Suppressor macrophage (primary cell): ENCODE measurements at places on chromosomes 2 and 18.
A peak's percentile ranks its signal among the peaks of the same experiment; 100 is the strongest.

DNA sequence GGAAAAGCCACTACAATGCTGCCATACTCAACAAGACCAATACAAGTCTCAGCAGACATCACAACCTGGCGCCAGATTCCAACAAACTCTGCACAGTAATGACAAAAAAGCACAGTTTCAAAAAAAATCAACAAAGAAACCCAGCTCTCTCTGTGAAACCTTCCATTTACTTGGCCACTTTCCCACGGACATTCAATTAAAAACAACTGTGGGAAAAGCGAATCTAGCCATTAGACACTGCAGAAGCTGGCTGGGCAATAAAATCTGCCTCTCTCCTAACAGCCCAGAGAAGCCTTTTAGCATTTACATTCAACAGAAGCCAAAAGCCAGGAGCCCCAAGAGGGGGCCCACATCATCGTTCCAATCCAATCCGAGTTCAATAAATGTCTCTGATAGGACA is 128.9 kb downstream of the HDAC4 start:
- DNase-seq = no peak

GRCh38 chr2:159755788-159756187 is 42.2 kb downstream of the CD302 start:
- DNase-seq = no peak

DNA sequence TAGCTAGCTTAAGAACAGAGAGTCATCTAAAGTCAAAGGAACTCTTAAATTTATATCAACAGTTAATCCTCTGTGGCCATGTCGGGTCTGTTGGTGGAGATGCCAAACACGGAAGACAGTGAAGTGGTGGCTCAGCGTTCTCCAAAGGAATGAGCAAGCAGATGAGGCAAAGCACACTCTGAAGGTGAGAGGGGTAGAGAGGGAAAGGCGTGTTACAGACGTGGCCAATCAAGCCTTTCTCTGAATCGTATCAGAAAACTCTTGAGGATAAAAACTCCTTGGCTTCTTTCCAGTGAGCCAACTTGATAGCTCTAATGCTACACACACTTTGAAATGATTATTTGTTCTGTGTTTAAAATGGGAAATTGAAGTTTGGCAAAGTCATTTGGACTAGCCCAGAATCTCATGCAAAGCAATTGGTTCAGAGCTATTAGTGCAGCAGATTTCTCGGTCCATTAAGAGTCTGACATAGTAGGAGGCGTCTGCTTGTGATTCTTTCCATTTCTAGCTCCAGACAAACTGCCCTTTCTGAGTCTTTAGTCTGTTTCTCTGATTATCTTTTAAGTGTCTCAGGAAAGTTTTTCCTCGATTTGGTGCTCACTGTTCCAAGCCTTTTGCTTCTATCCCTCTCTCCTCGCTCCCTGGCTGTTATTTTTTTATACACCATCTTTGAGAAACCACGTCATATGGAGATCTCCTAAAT is 57.5 kb upstream of the CPO start:
- DNase-seq = no peak

DNA sequence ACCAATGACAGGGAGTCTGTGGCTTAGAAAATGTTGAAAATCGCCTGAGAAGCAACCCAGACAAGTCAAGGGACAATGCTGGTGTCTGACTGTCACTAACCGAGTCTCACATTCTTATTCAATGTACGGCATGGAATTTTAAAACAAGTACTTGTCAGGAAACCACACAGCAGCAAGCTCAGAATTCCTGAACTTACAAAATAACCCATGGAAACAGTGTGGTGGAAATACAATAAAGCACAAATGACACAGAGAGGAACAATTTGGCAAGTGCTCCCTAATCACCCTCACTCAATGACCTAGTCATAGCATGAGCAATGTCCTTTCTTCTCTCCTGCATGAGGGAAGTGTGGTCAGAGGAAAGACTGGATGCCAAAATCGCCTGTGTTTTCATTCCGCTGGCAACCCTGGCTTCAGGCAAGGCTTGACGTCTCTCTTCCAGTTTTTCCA is 154.0 kb downstream of the SATB2 start:
- no peak for DNase-seq

DNA sequence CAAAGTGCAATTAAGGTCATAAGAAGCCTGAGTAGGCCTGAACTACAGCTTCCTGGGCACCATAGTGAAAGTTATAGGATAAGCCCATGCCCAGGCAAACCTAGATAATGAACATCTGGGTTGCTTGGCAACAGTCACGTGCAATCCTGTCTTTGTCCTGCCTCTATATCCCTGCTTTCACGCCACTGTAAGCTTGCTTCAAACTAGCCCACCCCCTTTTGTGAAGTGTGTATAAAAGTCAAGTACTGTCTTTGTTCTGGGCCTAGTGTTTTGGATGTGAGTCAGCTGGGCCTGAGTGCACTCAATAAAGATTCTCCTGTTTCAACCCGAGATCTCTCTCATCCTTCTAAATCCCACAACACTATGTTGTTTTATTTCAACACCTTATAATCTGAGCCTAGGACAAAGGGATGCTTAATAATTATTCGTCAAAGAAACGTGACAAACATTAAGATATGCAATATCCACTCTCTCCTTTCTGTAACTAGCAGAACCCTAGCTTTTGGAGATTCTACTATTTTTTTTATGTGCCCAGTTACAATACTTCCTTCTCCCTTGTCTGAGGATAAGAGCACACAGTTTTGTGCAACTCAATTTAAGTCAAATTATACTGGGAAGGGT is 927.8 kb downstream of the SUCLG1 start:
- DNase-seq = no peak

GRCh38 chr2:232328516-232329460 is 49.8 kb upstream of the ALPP start:
- no peak for DNase-seq

DNA sequence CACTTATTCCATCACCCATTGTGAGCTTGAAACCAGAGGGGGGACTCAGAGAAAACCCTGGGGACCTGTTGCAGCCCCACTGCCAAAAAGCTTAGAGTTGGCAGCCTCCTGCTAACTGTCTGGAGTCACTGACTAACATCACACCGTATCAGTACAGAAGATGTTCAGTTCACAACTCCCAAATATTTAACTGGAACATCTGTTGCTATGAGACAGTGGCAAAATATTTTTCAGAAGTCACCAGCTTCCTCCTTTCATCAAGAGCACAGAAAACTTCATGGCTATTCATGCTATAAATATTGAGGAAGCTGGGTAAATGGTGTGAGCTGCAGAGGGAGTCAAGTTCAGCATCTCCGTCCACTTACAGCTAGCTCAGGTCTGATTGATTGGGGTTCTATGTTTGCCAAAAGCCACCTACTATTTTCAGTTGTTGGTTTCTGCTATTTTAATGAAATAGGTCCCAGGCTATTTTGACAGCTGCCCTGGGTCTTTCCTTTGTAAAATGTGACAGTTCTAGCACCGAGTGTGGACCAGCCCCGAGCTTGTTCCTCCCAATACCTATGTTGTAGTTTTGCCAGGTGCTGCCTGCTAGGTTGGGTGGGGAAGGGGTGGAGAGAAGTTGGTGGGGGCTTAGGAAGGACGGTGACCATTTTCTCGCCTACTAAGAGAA is 9.8 kb downstream of the TUBB6 start:
- peak; percentile 48 for DNase-seq

- no peak for DNase-seq
Observed at GRCh38 chr2:182973441-182974352, 64.6 kb downstream of the NCKAP1 start.

DNA sequence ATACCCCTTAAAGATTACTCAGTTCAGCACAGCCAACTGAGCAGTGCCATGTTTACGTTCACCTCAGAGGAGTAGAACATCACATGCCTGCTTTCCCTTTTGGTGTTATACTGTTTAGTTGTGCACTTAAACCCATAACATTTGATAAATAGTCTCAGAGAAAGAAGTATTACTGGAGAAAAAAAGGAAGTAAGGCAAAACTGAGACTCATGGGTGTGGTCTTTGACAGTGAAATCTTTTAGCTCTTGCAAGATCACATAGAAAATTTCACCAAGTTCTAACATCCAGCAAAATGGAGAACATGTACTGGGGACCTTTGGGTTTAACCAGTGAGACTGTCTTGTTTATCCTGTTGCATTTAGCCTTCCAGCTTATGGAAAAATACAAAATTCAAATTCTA is 5.6 kb downstream of the TANK start:
- peak; percentile 47 for DNase-seq

GRCh38 chr2:19797871-19798270 is 103.9 kb downstream of the TTC32 start:
- DNase-seq = no peak

- DNase-seq = peak; percentile 13
Observed at GRCh38 chr18:32439802-32440201, 30.9 kb downstream of the GAREM1 start.

DNA sequence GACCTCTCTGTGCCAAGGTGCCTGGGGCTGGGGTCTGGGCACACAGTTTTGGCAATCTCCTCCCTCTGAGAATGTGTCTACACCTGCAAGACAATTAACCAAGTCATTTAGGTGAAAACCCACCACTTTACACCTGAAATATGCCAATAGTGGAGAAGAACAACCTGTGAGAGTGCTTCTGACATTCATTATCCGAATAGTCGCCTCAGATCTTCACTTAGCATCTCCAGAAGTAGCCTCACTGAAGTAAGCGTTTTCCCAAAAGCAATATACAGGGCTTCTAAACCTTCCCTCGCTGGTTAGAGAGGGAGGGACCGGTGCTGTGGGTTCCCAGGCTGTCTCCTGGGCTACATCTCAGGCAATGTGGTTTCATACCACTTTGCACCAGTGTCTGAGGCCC is 173.5 kb downstream of the DDX1 start:
- DNase-seq = no peak

- no peak for DNase-seq
Observed at GRCh38 chr18:79898952-79899608, 52.4 kb downstream of the SLC66A2 start.

GRCh38 chr2:242075696-242076095 is 206.2 kb downstream of the RTP5 start:
- no peak for DNase-seq

DNA sequence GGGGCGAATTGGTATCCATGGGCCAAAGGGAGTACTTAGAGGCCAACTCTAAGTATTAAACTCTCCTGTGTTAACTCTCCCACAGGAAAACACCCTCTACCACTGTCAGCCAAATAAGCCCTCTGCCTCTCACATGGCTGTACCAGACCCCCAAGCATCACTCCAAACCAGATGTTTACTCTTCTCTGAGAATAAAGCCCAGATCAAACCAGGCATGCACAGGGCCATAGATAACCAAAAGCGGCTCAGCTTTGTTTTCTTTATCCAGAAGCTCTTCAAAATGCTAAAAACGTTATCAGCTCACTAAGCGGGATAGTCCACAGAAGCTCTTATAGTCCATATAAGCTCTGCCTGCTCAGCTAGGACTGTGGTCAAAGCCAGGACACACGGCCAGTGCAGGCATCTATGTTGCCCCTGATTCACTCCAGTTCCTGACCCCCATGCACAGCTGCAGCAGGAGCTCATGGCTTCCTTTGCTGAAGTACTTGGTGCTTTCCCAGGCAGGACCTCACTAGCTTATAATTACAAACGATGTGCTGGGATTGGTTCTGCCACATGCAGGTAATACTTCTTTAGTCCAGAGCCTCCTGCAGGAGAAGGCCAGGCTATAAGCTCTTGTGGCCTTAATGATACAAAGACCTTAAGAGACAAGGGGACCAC is 21.0 kb upstream of the SEMA4C start:
- DNase-seq = no peak

DNA sequence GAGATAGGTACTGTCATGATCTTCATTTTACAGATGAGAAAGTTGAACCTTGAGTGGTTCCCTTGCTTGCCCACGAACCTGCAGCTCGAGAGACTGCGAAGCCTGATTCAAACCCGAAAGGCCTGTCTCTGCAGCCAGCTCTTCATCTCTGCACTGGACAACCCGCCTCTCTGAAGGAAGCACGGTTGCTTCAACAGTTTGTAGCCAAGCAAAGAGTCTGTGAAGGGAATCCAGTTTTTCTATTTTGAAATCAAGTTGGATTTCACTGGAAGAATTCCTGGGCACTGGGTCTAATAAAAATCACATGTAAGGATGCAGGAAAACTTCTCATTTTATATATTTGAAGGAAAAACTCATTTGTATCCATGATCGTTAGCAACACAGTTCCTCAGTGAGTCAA is 21.3 kb upstream of the ICOS start:
- DNase-seq = no peak

- no peak for DNase-seq
Observed at GRCh38 chr18:13539843-13540476, 186.4 kb downstream of the FAM210A start.

- DNase-seq = no peak
Observed at GRCh38 chr2:122003196-122003940, 247.9 kb downstream of the TSN start.

GRCh38 chr2:229376866-229377265 is 105.8 kb upstream of the PID1 start:
- no peak for DNase-seq

DNA sequence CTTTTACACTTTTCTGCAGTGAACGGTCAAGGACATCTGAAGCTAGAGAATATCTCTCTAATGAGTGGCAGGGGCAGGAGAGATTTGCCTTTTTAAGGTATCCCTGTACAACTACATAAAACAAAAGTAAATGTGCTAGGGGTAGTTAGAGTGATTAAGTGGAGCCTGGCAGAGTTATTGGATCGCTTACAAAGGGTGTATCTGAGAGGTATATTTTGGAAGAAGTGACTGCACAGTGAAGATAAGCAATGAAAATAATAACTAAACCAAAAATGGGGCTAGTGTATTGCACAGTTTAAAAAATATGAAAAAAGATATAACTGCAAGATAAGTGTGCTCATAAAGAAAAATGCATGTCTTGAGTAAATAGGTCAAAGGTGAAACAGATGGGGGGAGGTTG is 193.5 kb upstream of the EPC2 start:
- DNase-seq = no peak

DNA sequence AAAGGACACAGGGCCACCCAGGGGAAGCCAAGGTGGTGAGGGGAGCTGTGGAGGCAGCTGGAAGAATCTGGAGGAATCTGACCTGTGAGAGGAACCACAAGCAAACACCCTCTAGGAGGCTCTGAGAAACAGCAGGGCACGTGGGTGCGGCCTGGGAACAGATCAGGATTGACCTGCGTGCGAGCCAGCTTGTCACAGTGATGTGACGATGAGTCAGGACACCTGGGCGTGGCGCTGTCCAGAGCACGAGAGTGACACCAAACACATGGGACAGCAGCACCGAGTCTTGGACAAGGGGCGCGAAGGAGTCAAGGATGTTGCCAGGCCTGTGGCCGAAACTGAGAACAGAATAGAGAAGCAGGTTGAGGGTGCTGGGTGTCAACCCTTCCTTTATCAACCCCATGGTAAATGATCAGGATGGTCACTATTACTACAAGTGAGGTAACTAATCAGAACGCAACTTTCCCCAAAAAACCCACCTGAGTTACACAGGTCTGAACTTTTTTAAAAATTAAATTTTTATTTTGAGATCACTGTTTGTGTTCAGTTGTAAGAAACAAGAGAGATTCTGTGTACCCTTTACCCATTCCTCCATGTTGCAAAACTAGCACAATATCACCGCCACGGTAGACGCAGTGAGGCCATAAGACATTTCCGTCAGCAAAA is 637 bp upstream of the SFT2D3 start:
- peak; percentile 95 for DNase-seq

GRCh38 chr2:194616334-194616733 is 1040.7 kb upstream of the SLC39A10 start:
- DNase-seq = no peak
